Stimulated activated CD8-positive, alpha-beta memory T cell treated with anti-CD3 and anti-CD28 coated beads, Interleukin-7, amount 100 ng/mL, for 1 hour (primary cell): ENCODE measurements at places on chromosomes 11 and 22.

GRCh38 chr11:83681906-83682610 is 395.9 kb upstream of the CCDC90B start:
- no peak for DNase-seq

GRCh38 chr11:83921447-83922192 is 635.5 kb upstream of the CCDC90B start:
- no peak for DNase-seq

DNA sequence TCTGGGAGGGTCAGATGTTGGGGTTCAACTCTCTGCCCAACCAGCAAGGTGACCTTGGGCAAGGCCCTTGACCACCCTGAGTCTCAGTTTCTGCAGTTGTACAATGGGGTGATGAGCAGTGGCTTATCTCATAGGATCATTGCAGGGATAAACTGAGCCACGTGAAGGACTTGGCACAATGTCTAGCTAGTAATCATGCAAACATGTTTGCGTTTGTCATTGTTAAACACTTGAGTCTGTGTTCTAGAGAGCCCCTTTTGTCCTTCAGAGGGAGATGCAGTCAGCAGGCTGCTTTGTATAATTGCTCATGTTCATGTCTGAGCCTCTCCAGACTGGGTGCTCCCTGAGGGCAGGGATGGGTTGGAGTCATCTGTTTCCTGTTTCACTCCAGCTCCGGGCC is 15.8 kb downstream of the CD82 start:
- no peak for DNase-seq

DNA sequence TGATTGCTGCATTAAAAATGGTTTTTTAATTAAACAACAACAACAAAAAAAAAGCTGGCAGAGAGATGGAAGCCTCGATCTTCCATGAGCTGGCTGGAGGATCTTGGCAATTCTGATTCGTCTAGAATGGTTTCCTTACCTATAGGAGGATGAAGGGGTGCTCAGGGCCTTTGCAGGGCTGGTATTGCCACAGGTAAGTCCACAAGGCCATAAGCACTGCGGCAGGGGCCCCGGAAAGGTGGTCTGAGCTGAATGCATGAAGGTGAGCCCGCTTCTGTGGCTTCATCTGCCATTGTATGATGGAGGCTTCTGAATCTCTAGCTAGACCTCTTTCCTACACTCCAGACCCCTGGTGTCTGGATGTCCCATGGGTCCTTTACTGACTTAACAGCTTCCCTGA is 101.5 kb downstream of the TSPAN18 start:
- DNase-seq = no peak

DNA sequence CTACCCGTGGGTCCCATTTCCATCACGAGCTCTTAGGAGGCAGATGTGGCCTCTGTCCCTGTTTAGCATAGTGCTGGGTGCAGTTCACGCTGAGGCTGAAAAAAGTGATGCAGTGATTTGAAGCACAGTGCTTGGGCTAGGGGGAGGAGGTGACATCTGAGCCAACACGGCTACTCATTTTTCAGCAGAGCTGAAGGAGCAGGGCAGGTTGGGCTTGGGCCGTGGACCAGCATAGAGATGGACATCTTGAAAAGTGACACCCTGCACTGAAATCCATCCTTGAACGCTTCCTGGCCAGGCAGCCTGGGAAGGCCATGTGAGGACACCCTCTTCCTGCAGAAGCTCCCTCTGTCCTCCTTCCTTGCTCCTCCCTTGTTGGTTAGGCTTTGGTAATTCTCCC is 66.4 kb downstream of the ADAMTS15 start:
- no peak for DNase-seq

GRCh38 chr11:77056814-77057402 is 9.9 kb upstream of the CAPN5 start:
- DNase-seq = no peak

GRCh38 chr11:101848262-101848661 is 66.5 kb upstream of the CEP126 start:
- DNase-seq = no peak

DNA sequence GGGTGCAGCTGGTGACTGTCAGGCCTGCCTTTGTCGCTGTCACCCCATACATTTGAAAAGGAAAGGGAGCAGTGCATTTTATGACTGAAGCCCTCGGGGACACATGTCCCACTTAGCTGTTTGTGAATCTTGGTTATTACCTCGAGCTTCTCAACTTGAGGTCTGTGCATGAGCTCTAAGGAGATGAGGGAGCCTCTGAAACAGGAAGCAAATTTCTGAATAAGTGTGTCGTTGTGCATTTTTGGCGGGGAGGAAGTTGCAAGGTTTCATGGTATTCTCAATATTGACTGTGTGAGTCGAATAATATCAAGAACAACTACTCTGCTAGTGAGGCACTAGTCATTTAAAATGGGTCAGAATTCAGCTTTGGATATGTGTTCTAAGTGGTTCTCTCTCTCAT is 149.7 kb upstream of the PLET1 start:
- no peak for DNase-seq
